ENCODE measurements at places on chromosomes 11 and 22.

GRCh38 chr22:46055181-46055875 lies 78.4 kb upstream of the WNT7B start:
- DNase-seq = no peak

- DNase-seq = no peak
These were observed 111.9 kb downstream of the ATG16L2 start for GRCh38 chr11:72926076-72926475.

DNA sequence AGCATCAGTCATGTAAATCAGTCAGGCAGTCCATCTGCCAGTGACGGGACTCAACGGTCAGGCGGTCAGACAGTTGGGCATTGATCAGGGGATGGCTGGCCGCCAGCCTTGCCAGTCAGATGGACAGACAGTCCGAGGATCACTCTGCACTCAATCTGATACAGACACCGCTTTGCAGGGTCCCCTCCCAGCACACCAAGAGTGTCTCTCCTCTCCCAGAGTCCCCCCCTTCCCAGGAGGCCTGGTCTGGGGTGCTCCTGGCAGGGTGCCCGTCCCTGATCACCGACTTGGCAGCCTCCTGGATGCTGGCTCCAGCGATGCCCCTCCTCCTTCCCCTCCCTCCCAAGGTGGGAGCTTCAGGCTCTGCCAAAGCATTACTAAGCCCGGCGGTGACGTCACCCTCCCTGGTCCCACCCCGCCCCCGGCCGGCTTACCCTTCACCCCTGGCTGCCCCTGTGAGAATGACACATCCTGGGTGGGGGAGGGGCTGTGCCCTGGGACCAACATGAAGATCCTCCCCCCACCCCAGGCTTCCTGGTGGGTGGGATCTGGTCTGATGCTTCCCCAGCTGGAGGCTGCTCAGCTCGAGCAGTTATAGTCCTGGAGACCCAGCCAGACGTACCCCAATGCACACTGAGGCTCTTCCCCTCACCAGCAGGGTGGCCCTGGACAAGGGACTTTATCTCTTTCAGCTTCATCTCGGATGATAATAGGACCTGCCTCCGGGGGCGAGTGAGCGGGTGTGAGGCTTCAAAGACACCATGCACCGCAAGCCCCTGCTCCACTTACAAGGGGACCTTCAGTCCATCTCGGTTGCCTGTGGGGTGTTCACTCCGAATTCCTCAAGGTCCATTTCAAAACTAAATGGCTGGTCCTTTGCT lies 69.2 kb downstream of the CD82 start:
- DNase-seq = peak; percentile 37

- no peak for DNase-seq
These were observed 66.5 kb downstream of the ARHGAP42 start for GRCh38 chr11:100753571-100753970.

DNA sequence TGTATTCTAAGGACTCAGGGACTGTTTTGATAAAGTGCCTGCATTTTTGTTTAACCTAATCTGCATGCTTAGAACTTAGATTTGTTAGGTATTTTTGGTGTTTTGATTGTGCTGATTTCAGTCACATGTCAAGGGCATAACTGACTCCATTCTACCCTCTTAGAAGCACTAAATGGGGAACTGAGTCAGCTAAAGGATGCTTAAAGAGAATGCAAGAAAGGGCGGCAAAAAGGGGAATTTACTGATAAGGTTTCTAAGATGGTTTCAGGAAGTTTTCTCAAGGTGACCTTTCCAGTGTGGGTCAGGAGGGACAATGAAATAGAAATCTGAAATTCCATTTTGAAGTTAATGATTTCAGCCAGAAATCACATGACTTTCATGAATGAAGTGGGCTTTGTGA lies 43.0 kb downstream of the MMP20 start:
- no peak for DNase-seq

DNA sequence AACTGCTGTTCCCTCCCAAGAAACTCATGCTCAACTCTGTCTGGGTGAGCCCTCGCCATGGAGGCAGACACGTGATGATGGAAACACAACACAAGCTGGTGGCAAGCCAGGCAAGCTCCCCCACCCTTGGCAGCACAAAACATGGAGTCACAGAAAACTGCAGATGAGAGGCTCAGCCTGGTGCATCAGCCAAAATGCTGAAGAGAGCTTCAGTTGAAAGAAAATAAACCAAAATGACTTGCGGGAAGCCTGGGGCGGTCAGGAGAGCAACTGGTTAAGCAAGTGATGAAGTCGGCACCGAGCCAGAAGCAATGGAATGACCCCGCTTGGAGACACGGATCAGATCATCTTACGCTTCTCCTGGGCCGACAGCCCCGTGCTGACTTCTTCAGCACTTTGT lies 68.3 kb downstream of the C11orf58 start:
- no peak for DNase-seq

- DNase-seq = no peak
These were observed 26.4 kb downstream of the IZUMO1R start for GRCh38 chr11:94330789-94331188.

DNA sequence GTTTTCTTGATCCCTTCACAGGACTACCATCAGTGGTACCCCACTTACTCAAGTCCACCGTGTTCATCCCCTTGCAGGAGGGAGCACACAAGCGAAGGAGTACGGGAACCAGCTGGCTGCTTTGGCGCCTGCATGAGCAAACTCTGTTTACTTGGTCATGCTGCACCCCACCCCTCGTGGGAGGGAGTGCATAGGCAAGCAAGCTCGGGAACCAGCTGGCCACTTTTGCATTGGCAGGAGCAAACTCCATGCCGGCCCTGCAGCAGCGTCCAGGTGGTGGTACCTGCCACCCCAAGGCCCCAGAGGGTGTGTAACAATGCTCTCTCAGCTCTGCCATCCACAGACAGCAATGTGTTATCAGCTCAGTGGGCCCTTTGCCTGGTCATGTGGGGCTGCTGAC lies 737.8 kb downstream of the FAM181B start:
- DNase-seq = no peak

DNA sequence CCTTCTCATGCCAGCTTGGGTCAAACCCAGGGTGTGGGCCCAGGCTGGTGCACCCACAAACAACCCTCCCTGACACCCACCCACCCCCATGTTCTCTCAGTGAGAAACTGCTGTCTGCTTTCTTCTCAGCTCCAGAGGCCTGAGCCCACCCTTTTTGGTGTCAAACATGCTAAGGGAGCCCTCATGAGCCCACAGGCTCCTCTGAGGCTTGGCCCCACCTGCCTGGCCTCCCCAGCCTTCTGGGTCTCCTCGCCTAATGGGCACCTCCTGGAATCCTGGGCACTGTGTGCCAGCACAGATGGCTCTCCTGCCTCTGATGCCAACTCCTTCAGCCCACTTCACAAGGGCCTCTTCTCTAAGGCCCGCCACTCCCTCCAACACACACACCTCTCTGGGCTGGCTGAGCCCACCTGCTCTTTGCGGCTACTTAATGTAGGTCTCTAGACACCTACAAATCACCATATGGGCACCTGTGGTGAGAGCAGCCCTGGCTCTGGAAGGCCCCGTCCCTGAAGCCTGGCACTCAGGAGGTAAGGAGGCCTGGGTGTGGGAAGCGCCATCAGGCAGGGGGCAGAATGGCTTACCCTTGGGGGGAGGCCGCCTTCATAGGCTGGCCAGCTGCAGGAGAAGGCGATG lies 4.4 kb downstream of the NAGA start:
- no peak for DNase-seq

DNA sequence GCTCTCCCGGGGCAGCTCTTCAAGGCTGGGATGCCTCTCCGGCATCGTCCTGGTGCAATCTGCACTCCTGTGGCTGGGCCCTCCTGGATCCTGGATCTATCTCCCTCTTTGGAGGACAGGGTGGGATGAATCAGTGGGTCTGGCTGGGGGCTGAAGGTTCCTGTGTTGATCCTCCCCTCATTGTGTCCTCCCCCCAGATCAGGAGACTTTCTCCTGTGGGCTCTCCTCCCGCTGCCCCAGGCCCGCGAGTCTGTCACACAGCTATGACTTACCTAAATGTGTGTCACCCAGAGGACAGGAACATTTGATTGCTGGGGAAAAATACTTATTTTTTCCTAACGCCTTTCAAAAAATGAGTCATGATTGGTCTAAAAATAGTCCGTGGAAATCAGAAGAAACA lies 106.8 kb upstream of the NECTIN1 start:
- DNase-seq = no peak

DNA sequence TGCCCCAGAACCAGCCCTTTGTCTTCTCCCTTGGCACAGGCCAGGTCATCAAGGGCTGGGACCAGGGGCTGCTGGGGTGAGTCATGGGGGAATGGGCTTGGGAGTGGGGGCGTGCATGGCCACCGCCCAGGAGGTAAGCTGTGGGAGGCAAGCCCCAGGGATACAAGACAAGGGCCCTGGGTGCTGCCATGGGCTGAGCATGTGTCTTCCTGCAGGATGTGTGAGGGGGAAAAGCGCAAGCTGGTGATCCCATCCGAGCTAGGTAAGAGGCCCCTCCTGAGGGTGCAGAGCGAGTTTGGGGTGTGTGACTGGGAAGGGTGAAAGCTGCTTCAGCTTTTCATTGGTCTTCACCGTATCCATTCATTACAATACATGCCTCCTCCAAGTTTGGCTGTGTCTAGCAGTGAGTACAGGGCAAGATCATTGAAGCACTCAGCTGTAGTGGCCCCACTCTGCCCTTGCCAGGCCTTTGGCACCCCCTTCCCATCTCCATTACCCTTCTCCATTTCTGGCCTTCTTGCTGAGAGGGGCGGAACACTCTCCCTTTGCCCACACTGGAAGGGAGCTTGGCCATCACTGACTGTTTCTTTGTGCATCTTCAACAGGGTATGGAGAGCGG lies 2.5 kb downstream of the FKBP2 start:
- DNase-seq = no peak

DNA sequence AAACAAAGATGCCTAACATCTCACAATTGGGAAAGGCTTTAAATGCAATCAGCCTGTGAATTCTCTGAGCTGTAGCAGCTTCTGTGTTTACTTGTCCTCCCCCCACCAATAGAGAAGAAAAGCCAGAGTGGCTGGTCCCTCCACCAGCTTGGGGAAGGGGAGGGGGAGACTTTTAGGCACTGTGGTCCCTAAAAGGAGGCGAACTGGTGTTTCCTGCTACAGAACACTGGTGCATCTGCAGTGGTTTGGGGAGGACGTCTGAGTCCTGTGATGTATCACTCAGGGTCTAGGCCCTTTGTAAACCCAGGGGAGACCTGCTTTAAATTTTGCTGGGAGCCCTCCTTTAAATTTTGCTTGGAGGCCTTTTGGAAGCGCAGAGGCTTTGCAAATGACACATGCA lies 16.9 kb downstream of the TNRC6B start:
- no peak for DNase-seq

- DNase-seq = no peak
These were observed 1082.5 kb downstream of the BRD1 start for GRCh38 chr22:48744967-48745841.

GRCh38 chr11:20661445-20661844 lies 7.9 kb upstream of the NELL1 start:
- no peak for DNase-seq

DNA sequence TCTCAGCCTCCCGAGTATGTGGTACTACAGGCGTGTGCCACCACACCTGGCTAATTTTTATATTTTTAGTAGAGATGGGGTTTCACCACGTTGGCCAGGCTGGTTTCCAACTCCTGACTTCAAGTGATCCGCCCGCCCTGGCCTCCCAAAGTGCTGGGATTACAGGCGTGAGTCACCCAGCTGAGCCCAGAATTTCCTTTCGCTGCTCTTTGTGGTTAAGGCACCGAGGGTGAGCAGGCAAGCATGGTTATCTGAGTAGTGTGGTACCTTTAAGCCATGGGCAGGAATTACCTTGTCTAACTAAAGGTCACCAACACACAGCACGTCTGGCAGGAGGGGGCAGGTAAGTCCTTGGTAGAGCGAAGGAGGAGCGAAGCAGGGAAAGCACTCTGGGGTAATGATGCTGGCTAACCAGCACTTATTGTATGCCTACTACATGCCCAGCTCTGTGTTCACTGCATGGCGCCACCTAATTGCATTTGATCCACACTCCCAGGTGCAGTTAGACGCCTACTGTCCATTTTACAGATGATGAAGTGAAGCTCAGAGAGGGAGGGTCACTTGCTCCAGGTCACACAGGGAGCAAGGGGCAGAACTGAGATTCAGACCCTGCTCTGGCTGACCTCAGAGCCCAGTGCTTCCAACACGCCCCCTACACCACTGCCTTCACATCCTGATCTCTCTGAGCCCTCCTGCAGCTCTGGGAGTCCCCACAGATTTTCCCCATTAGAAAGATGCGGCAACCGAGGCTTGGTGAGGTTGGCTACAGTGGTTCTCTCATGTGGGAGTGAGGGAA lies 45.7 kb downstream of the TRIOBP start:
- no peak for DNase-seq

GRCh38 chr11:94477624-94478023 lies 16.0 kb downstream of the MRE11 start:
- DNase-seq = no peak

GRCh38 chr11:73431396-73431795 lies 55.2 kb downstream of the RELT start:
- DNase-seq = no peak

DNA sequence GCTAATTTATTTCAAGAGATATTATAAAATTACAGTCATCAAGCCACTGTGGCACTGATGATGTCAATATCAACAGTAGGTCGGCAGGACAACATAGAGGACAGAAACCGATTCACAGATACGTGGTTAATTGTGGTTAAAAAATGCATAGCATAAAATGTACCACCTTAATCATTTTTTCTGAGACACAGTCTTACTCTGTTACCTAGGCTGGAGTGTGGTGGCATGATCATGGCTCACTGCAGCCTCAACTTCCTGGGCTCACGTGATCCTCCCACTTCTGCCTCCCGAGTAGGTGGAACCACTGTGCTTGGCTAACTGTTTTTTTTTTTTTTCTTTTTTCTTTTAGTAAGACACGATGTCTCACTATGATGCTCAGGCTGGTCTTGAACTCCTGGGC lies 21.0 kb upstream of the TOLLIP start:
- DNase-seq = no peak

- DNase-seq = no peak
These were observed 20.6 kb upstream of the PRDM10 start for GRCh38 chr11:130023204-130023603.

DNA sequence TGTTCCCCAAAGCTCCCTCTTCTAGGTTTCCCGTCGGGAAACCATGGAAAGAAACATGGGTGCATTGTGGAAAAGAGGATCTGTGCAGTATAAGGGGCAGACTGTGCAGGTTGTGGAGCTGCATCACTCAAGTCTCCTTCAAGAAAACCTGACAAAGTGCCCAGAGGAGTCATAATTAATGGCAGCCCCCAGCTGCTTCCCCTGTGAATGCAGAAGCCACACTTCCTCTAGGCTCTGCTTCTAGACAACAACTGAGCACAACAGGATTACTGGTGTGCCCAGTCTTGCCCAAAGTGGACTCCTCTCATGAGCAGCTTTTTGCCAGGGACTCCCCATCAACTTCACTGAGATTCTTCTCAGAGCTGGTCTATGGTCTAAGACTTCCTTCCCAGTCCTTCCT lies 42.6 kb upstream of the SCUBE2 start:
- DNase-seq = no peak

DNA sequence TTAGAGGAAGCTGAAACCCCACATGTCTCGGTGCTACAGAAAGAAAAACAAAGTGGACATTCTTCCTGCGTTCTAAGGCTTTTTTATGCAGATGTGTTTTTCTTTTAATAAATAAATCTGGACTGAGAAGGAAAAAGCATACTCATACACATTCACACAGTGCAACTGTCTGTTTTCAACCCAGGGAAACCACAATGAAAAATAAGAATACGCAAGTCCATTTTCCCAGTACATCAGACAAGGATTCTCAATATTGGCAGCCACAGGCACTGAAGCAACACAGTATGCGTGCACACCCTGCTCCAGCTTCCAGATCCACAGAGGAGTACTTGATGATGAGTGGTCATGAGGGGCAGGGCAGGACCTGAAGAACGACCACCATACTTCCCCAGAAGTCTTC lies 86.9 kb downstream of the ETS1 start:
- DNase-seq = no peak
